MV-4-11 (cell line): ENCODE measurements at places on chromosomes 5 and 9.

GRCh38 chr5:100667161-100667630, 132.0 kb downstream of the FAM174A start:
- DNase-seq = peak; percentile 95

- DNase-seq = no peak
These were observed 111.6 kb downstream of the BRINP1 start for GRCh38 chr9:119257592-119257991.

DNA sequence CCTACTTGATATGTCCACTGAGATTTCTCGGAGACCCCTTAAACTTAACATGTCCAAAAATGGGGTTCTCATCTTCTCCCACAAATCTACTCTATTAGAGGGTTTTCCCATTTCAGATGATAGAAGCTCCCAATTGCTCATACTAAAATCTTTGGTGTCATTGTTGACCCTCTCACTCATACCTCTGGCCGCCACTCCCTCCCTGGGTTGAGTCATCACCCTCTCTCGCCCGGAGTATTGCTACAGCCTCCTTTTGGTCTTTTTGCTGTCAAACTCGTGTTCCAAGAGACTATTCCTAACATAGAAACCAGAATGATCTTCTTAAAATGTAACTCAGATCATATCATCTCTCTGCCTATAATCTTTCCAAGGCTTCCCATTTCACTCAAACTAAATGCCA, 91.0 kb upstream of the GNAQ start:
- DNase-seq = no peak

DNA sequence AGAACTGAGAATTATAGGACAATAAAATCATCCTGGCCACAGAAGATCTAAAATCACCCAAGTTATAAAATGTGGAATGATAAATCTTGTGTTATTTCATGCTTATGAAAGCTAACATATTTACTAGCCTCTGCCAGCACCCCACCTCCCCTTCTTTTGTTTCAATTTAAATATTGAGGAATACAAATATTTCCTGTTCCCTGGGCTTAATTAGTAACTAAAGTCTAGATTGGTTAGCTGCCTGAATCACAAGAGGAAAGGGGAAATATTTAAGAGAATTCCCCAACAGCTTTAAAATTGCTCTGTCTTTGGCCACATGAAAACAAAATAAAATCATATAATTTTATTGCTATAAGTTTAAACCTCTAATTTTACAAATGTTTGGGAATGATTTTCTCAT, 287.0 kb downstream of the PRELID2 start:
- DNase-seq = no peak

GRCh38 chr5:118249386-118249785, 739.0 kb downstream of the DTWD2 start:
- DNase-seq = peak; percentile 91

DNA sequence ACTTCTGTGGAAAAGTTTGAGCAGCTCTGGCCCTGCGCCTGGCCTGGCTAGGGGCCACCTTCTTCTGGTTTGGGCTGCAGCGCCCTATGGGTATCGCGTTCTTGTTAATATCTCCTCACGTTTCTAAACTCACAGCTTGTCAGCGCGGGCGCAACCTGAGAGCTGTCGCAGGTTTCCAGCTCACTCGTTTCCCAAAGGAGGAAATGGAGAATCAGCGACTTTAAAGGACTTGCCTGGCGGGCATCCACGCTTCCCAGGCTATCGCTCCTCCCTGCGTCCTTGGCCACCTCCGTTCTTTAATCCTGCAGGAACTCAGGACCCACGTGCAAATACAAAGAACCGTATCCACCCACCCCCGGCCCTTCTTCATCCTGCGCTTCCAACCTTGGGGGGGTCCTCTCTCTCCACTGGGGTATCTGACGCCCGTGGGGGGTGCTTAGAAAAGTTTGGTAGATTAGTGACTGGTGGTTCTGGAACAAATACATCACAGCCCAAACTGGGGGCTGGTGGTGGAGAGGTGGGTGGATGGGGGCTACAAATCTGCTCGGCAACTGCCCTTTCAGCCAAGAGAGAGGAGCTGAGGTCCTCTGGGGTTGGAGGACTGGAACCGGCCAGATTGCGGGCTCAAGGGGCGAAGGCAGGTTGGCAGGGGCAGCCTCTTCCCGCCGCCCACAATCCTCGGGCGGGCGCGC, 578 bp upstream of the PSAT1 start:
- DNase-seq = no peak

DNA sequence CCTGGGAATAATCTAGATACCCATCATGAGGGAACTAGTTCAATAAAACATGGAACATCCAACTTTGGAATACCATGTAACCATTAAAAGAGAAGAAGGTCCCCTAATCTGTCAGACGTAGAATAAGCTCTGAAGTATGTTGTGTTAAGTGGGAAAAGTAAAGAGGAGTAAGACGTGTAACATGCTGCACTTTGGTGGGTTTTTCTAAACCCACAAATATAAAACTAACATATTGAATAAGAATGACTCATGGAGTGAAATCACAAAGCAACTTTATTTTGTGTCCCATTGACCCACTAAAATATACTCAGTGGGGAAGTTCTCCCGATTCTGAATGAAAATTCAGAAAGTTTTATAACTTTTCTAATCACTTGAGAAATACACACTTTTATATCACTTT, 67.9 kb upstream of the PIK3R1 start:
- no peak for DNase-seq

- DNase-seq = peak; percentile 57
These were observed 67.1 kb downstream of the DAPK1 start for GRCh38 chr9:87564791-87565241.

DNA sequence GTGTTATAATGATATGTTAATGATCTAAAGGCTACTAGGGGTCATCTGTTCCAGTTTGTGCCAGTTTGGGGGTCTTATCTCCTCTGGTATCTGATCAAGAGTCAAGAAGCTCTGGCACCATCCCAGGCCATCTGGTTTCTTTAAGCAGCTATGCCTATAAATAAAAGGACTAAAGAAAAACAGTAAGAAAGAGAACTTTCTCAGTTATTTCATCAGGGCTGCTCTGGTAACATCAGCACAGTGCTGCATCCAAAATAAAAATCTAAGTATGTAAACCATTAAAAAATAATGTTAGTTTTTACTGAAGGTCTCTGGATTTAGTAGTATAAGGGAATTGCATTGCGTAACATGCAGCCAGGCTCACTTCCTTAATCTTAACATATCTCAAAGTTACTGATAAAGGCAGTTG, 185.0 kb downstream of the NR2F1-AS1 start:
- peak; percentile 68 for DNase-seq

- DNase-seq = no peak
These were observed 32.7 kb upstream of the ADAMTSL1 start for GRCh38 chr9:18441261-18441660.

DNA sequence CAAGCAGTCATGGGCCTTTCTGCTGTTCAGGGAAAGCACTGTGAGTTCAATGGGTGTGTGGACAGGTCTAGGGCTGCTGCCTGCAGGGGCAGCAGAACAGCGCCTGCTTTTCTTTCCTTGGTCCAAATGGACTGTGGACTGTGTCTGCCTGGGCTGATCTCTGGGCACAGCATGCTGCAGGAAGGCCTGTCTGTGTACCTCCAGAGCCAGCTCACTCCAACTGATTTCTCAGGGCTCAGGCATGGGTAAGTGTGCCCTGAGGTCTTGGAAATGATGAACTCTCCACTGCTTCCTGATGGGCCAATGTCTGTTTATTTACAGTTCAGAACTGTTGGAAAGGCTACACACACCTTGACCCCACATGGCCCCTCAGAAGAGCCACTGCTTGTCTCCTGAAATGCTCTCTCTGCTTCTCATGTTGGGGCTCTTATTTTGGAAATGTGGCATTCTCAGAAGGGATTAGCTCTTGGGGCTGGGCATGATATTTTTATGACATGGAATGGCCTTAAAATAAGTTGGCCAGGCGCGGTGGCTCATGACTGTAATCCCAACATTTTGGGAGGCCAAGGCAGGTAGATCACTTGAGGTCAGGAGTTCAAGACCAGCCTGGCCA, 27.0 kb downstream of the SLC22A4 start:
- no peak for DNase-seq

GRCh38 chr9:131274674-131275331, 1.5 kb downstream of the FAM78A start:
- no peak for DNase-seq

DNA sequence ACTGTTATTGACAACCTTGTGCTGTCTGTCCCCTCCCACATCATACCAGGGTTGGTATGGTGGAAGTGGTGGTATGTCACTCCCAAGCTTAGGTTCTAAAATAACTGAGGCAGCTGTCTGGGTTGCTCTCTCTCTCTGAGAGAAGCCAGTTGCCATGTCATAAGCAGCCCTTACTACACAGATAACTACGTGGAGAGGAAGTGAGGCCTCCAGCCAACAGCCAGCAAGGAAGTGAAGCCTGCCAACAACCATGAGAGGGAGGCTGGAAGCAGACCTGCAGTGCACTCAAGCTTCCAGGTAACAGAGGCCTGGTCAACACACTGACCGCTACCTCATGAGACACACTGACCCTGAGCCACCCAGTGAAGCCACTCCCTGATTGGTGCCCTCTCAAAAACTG, 18.6 kb downstream of the CTNNAL1 start:
- peak; percentile 79 for DNase-seq

DNA sequence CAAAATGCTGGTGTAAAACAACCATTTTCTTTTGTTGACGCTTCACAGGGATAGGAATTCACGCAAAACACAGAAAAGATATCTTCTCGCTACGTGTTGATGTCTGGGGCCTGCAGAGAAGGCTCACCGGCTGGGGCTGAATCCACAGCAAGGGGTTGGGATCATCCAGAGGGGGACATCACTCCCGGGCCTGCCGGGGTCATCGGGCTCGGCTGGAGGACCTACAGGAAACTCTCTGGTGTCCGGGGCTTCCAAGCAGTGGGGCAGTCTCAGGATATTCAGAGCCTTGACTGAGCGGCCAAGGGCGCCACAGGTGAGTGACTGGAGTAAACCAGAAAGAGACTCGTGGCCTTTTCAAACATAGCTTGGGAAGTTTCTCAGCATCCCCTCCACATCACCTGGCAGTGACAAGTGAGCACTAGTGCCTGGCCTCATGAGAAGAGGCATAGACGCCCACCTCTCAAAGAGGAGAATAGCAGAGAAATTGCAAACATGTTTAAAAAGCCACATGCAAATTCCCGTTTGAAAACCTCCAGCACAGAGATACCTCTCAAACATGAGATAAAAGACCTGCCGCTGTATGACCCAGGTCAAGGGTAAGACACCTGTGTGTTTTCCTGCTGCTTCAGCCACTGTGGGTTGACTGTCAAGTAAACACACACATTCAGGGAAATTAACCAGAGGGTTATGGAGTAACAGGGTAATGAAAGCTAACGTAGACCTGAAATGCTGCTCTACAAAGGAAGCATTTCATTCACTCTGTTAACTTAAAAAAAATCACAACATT, 50.8 kb upstream of the SIMC1 start:
- DNase-seq = no peak

GRCh38 chr5:104843822-104844221, 1281.2 kb upstream of the NUDT12 start:
- DNase-seq = no peak
